Suprapubic skin (tissue), 4 donors: ENCODE measurements at places on chromosomes 11 and 22. TPM values are rescaled to one million over a fixed set of nuclear protein-coding genes. Genes with fewer than 3 reads are reported as not detected.

- DNase-seq: no peak
Observed at GRCh38 chr11:96187822-96188221, 155.2 kb downstream of the MAML2 start.

- no peak for DNase-seq
Observed at GRCh38 chr22:32352681-32353080, 5.0 kb upstream of the RFPL3 start.

DNA sequence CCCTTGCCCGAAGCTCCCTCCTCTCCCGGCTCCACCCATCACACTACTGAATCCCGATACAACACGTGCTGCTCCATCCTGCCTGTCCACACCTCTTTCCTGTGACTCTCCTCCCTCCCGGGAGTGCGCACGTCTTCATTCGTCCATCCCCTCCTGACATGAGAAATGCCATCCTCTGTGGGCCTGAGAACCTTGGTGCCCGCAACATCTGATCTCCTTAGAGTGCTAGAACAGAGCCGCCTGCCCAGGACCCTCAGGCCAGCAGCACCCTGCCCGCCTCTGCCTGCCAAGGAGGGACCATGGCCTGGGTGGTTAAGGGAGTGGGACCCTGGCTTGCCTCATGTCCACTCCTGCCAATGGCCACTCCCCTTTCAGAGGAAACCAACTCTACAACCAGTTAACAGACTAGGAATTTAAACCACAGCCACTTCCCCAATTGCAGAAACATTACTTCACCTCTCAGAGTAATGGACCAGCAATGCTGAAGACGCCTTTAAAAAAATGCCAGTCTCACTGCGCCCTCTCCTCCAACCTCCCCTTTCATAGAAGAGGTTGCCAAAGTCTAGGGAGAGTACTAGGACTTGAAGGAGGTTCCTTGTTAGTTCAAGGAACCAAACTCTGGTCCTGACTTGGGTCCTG lies 466.3 kb downstream of the OPCML start:
- DNase-seq: peak; percentile 69

GRCh38 chr11:33172996-33173395 lies 11.7 kb upstream of the CSTF3 start:
- DNase-seq: no peak

DNA sequence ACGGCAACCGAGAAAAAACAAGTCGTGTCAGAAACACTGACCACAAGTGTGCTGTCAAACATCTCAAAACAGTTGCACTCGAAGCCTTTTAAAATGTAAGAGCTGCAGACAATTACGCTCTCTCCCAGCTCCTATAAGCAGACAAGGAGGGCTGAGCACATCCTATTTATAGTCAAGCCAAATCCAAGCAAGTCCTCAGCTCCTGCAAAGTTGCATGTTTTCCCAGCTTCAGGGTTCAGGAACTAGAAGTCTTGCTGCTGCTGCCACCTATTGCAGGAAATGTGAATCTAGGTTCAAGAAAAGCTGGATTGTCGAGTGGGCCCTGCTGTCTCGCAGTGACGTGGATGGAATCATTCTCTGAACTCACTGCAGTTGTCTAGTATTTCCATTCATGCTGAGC lies 15.5 kb downstream of the EFCAB6 start:
- no peak for DNase-seq

DNA sequence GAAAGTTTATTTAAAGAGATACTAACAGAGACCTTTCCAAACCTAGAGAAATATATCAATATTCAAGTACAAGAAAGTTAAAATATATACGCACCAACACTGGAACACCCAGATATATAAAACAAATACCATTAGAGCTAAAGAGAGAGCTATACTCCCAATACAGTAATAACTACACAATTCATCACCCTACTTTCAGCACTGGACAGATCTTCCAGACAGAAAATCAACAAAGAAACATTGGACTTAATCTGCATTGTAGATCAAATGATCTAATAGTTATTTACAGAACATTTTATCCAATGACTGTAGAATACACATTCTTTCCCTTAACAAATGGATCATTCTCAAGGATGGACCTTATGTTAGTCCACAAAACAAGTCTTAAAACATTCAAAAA lies 311.9 kb downstream of the METTL15 start:
- no peak for DNase-seq

DNA sequence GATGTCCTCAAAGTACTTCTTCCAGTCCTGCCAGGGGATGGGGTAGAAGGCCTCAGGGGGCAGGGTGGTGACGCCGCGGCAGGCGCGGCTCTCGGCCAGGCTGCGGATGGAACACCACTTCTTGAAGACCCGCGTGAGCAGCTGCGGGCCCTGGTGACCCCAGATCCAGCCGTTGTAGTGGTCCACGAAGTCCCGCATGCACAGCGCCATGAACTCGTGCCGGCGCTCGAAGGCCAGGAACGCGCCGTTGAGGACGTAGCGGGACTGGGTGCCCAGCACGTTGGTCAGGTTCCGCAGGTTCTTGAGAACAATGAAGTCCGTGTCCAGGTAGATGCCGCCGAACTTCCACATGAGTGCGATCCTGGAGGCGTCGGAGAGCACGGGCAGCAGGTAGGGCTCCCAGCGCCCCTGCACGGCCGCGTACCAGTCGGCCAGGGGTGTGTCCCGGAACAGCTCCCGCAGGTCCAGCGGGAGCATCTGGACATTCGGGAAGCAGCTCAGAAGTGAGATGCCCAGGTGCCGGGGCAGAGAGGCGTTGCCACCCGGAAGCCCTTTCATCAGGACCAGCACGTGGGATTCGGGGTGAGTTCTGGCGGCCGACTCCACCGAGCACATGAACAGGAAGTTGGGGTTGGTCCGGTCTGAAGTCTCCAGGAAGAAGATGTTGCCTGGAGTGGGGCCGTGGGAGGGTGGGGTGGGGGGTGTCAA lies 27.5 kb downstream of the A4GALT start:
- no peak for DNase-seq

GRCh38 chr11:105241136-105241535 lies 101.6 kb upstream of the CARD18 start:
- no peak for DNase-seq

- DNase-seq: no peak
Observed at GRCh38 chr11:13109616-13110015, 100.5 kb downstream of the RASSF10 start.

Gene MUC5B
- total RNA-seq: 0.15 TPM

Gene INPP5J
- 3.2 TPM for total RNA-seq

Gene OR51B2
- total RNA-seq: not detected

Gene CNGA4
- not detected for total RNA-seq

Gene USH1C
- total RNA-seq: not detected

Gene DDI1
- not detected for total RNA-seq

Gene MAP6
- total RNA-seq: 11.0 TPM

Gene CCDC116
- not detected for total RNA-seq

Gene TREH
- total RNA-seq: not detected

Gene BIRC3
- 10.1 TPM for total RNA-seq

Gene FBLN1
- 137 TPM for total RNA-seq

Gene OR8H1
- not detected for total RNA-seq

Gene OR8D4
- total RNA-seq: not detected

Gene CNIH2
- not detected for total RNA-seq

Gene FREY1
- 3.7 TPM for total RNA-seq

Gene PRG3
- not detected for total RNA-seq

Gene NUDT8
- total RNA-seq: 44.7 TPM
